ENCODE measurements at places on chromosomes 11 and 22.

- DNase-seq: no peak
These were observed 1.3 kb downstream of the GNG3 start for GRCh38 chr11:62708793-62709192.

DNA sequence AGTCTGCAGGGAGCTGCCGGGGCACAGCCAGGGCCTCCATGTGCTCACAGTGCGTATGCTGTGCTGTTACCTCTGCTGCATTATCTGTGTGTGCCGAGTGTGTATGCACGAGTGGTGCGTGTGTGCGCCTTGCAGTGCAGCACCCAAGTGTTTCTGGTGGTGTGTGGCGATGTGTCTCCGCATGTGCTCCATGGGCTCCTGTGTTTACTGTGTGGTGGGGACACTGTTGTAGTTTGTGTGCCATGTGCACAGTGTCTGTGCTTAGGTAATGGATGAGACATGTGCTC, 31.4 kb downstream of the KCNC1 start:
- no peak for DNase-seq

DNA sequence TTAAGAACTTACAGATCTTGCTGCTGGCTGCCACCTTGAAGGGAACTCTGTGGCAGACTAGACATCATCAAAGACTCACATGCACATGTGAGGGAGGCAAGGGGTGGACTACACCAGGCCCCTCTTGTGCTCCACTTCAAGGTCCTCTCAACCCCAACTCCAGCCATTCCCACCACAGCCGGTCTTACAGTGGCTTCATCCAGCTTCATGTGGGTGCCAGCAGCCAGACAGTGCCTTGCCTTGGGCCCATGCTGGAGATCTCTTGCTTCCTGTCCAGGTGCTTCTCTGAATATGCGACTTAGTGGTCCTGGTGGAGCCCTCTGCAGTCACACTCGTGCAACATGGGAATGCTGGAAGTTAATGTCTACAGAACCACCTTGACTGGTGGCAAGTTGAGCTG, 44.6 kb upstream of the WNT7B start:
- DNase-seq: no peak

GRCh38 chr11:84420271-84420670, 1134.1 kb upstream of the CCDC90B start:
- DNase-seq: no peak

DNA sequence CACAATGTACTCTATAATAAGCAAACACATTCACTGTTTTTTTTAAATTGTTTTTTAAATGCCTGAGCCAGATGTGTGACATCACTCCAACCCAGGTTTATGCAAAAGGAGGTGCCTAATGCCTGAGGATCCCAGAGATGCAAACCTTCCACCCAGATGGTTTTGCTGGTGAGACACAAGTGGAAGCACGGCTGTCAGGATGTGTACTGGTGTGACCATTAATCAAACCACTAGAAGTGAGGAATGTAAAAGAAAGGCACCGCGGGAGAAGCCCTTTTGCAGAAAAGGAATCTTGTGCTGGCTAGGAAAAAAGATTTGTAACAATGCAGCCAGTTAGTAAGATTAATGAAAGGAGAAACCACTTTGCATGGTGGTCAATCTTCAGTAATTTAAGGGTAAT, 407.4 kb downstream of the LARGE1 start:
- DNase-seq: no peak

- DNase-seq: no peak
These were observed 256.9 kb upstream of the CTSC start for GRCh38 chr11:88594274-88594950.

DNA sequence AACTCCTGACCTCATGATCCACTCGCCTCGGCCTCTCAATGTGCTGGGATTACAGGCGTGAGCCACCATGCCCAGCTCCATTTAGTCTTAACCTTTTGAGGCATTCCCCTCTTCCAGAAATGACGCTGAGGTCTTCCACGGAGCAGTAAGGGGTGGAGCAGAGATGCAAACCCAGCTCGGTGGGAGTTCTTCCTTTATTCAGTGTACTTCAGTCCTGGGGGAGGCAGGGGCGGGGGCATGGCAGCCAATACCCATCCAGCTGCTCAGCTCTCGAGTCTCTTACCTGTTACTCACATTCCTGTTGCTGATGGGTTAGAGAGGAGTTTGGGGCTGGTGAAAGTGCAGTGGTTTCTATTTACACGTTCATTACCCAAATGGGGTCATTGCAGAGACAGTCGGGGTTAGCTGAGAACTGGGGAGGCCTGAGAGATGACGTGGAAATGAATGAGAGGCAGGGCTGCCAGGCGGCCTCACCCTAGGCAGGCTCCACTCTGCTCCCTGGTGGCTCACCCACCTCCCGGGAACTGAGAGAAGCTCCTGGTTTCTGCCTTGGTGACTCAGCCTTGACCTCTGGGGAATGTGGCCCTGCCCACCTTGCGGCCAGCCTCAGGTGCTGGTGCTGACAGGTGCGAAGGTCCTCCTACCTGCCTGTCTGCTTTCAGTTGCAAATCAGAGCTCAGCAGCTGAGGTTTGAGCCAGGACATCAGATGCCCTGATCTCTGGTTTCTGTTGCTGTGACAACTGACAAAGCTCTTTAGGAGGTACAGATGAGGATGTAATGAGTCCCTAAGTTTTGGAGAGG, 13.4 kb upstream of the ST14 start:
- DNase-seq: no peak

Measured in stimulated activated naive CD8-positive, alpha-beta T cell treated with anti-CD3 and anti-CD28 coated beads, Interleukin-15, amount 100 ng/mL, for 72 hours (primary cell).